ENCODE measurements at places on chromosomes 7 and 10. TPM values are rescaled to one million over a fixed set of nuclear protein-coding genes. Genes with fewer than 3 reads are reported as not detected.

DNA sequence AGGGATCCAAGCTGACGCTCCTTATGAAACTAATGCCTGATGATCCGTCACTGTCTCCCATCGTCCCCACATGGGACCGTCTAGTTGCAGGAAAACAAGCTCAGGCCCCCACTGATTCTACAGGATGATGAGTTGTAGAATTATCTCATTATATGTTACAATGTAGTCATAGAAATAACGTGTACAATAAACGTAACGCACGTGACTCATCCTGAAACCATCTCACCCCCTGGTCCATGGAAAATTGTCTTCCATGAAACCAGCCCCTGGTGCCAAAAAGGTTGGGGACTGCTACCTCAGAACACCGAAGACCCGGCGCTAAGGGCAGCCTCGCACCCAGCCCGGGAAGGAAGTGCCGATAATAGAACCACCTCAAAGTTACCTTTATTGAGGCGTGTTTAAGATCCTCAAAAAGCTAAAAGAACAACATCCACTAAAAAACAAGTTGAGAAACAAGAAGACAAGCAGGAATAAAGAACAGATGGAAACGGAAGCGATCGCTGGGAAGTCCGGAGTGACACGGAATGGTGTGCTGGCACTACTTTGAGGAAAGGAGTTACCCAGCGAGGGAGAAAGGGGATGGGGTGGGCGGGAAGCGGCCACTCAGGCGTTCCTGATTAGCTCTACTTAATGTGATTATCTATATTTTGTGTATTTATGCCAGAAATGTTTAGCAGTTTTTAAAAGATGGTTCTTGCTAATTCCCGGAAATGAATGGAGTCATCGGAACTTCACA lies 50.1 kb upstream of the PRKAR1B start:
- DNase-seq: no peak

Gene KLLN
- polyA plus RNA-seq: 0.24 TPM

Gene ASZ1
- polyA plus RNA-seq: not detected

- DNase-seq: peak; percentile 59
Observed at GRCh38 chr10:93482145-93482834, at the start of gene MYOF. TSS of gene MYOF (minus strand) at chr10:93482334. CDS start at chr10:93482194, 140 bp downstream.

- DNase-seq: no peak
Observed at GRCh38 chr10:63525021-63525420, 3.8 kb downstream of the REEP3 start.

GRCh38 chr7:30255064-30255769 lies 29.2 kb upstream of the ZNRF2 start:
- DNase-seq: no peak

DNA sequence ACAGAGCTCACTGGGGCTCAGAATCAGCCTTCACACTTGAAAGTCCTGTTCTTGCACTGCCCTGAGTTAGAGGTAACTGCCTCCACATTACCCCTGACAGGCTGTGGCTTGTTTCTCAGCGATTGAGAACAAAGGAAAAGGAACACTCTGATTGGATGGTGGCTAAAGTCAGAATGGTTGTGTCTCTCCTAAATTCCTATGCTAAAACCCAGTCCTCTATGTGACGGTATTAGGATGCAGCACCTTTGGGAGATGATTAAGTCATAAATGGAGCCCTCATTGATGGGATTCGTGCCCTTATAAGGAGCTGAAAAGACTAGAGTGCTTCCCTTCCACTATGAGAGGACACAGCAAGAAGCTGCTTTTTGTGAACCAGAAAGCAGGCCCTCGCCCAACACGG lies 38.9 kb upstream of the DGKI start:
- no peak for DNase-seq

Gene OR2A1
- 0.05 TPM for polyA plus RNA-seq
